ENCODE measurements at places on chromosomes 11 and 22.

DNA sequence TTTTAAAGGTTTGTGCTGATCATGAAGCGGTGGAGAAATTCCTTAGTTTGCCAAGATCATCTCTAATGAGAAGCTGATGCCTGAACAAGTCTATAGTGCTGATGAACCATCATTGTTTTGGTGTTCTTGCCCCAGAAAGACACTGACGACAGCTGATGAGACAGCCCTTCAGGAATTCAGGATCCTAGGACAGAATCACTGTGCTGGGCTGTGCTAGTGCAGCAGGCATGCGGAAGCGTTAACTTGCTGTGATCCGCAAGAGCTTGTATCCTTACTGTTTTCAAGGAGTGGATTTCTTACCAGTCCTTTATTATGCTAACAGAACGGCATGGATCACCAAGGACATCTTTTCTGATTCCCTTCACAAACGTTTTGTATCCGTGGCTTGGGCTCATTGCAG, 104.1 kb downstream of the TBC1D22A start:
- no peak for DNase-seq

GRCh38 chr11:112615238-112615637, 346.0 kb upstream of the NCAM1 start:
- no peak for DNase-seq

GRCh38 chr11:67275606-67276409, 9.5 kb downstream of the GRK2 start:
- DNase-seq = no peak

DNA sequence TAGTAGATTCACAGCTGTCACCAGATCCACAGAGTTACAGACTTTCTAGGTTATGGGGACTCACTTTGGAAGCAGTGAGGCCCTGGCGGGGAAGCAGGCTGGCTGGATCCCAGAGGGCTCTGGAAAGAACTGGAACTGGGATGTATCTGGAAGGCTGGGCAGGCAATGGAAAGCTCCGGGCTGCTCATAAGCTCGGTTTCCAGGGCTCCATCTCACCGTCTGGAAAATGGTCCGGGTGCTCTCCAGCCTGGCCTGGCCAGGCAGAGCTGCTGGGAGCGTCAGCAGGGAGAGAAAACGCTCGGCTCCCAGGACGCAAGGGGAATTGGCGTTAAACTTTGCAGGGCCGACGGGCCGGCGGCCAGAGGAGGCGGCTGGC, 335 bp upstream of the SEZ6L start:
- no peak for DNase-seq

GRCh38 chr11:47913529-47914244, 65.5 kb upstream of the NUP160 start:
- no peak for DNase-seq

GRCh38 chr11:44094260-44094868, 1.1 kb upstream of the EXT2 start:
- DNase-seq = no peak

DNA sequence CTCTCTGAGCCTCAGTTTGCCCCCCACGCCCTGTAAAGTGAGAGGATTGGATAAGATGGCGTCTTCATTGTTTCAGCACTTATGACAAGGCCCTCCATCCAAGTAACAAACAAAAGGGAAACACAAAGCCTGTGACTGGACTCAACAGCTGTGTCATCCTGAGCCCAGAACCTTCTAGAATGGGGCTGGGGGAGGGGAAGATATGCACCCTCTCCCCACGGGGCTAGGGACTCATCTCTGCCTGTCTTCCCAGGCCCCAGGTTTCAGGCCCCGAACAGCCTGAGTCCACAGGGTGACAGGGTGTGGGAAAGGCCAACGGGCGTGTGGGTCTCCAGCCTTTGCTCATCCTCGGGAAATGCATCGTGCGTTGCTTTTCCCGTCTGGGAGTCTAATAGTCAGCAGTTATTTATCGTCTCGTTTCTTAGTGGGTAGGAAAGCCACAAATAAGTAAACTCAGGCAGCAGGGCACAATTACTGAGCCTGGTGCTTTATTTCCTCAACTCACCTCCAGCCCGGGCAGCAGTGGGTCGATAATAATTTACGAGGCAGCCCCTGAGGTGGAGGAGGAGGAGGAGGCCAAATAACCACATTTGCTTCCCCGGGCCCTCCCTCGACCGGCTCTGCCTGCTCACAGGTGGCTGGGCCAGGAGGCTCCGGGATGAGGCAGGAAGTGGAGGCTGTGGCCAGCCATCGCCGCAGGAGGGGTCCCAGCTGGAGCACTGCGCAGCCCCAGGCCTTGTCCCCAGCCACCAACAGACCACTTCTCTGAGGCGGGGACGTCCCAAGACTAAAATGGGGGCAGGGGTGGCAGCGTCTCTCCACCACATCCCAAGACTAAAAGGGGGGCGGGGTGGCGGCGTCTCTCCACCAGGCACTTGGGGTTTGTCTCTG, 54.4 kb downstream of the FLRT1 start:
- no peak for DNase-seq

DNA sequence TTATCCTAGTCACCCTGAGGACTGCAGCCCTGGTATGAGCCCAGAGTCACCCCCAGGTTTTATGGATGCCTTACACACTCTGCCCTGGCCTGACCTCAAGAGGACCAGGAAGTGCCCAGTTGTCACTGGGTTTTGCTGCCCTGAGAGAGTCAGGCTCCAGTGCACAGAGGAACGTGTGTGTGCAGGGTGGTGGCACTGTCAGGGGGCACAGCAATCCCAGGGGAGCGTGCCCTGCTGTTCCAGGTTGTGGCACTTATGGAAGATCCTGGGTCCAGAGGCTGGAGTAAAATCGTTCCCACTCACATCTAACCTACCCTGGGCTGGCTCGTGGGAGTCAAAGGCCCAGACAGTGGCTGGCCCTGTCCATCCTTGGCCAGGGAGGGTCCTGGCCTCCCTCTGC, 7.6 kb downstream of the APOBEC3A start:
- DNase-seq = no peak

- no peak for DNase-seq
Measured at GRCh38 chr11:101955278-101955677, 39.0 kb upstream of the ANGPTL5 start.

GRCh38 chr22:20295262-20296064, 24.4 kb downstream of the DGCR6L start:
- DNase-seq = no peak

DNA sequence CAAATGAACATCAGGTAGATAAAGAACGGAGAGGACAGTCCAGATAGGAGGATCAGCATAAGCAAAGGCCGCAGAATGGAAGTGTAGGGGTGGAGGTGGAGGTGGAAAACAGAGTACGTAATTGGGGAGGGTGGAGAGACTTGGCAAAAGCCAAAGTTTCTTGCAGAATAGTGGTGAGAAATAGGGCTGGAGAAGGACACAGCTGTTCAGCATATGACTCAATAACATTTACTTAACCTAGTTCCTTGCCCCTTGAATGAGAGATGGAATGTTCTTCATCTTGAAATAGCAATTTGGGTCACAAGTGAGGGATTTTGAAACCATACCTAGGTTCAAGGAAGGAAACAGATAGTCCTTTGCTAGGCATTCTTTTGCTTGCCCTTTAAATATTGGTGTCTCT, 235.9 kb upstream of the ARHGAP20 start:
- no peak for DNase-seq

DNA sequence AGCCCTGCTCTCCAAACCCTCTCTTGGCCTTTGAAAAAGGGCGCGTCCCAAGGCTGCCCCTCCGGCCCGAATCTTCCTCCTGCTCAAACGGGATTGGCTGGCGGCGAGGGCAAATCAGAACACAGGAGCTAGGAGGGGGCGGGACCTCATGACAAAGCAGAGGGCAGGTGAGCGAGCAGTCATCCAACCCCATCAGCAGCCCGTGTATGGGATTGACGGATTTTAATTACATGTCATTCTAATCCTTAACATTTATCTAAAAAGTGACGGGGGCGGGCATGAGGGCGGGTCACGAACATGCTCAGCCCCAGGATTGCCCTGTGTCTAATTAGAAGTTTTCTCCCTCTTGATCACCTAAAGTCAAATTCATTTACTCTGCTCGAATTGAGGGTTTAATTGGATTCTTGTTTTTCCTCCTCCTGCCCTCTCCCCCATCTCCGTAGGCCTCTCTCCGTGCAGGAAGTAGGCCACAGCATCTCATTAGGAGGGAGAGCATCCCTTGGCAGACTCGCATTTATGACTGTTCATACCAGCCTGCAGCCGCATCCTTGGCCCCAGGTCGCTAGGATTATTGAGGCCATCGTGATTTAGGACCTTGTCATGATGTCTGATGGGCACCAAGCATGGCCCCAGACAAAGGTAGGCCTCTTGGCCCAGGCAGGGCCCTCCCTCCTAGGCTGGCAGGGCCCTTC, 147.1 kb downstream of the CHST1 start:
- DNase-seq = no peak

GRCh38 chr11:5285703-5286340, 15.9 kb downstream of the OR51B4 start:
- DNase-seq = no peak

DNA sequence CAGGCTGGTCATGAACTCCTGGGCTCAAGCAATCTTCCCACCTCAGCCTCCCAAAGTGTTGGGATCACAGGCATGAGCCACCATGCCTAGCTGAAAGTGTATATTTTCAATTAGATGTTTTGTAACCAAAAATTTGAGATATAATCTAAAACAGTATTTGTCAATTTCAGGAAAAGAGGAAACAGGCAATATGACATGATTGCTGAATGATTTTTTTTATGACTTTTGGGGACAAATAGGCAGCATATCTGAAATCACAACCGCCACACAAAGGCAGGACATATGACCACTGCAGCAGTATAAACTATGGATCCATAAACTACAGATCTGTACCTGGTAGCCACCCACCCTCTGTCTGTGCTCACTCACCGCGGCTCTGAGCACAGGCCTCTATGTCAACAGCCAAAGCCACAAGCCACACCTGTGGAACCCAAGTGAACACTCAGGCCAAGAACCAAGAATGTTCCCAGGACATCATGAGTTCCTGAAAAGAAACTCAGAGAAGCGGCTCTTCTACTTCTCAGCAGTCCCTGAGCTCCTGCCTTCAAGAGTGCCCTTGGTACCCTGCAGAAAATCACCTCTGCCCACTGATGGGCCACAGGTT, 22.5 kb downstream of the PISD start:
- DNase-seq = no peak

GRCh38 chr22:22215659-22216449, 28.7 kb upstream of the VPREB1 start:
- no peak for DNase-seq

- DNase-seq = no peak
Measured at GRCh38 chr22:20267441-20268278, 458 bp downstream of the RTN4R start.
